Stimulated activated CD8-positive, alpha-beta memory T cell treated with anti-CD3 and anti-CD28 coated beads, Interleukin-4, amount 100 ng/mL, for 1 hour (primary cell): ENCODE measurements at places on chromosomes 13 and 19.

DNA sequence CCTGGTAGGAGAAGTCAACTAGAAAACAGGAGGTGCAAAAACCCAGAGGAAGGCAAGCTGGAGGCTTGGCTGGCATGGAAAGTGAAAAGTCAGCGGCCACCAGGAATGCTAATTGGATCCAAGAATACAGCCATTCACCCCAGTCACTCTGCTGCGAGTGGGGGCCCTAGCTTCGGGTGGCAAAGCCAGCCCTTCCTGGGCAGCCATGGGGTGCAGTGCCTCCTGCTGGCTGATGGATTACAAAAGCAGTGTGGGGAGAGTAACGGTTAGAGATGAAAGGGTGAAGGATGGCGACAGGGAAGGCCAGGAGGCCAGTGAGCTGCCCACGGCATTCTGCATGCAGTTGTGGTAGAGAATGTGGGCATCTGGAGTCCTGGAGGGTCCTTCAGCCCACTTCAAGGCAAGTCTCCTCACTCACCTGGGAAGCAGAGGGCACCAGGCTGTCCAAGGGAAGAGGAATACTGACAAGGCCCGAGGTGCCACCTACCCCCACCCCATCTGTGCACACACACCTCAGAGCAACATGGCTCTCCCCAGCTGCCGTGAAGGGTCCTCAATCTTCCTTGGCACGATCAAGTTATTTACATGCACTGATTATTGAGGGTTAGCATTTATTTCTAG, 20.3 kb upstream of the EPHX3 start:
- DNase-seq: no peak

DNA sequence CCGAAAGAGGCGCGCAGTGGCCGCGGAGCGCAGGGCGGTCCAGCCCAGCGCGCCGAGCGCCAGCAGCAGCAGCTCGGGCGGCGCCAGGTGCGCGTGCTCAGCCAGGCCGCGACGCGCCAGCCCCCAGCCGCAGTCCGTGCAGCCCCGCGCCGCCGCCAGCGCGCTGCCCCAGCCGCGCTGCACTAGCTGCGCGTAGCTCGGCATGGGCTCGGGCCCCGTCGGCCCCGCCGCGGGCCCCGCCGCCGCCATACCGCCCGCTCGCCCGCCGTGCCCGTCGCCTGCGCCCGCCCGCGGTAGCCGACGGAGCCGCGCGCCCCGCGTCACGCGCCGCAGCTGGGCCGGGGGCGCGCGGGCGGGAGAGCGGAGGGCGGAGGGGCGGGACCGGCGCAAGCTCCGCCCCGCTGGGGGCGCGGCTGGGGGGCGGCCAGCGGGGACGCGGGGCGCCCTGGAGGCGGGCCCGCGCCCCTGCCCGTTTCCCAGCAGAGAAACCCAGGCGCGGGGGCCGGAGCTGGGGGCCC, at the start of gene CERS1:
Gene CERS1 (minus strand): TSS at position 335 of the 518 bp plus-strand sequence. CDS start 86 bp downstream, at position 249.
- DNase-seq: no peak

DNA sequence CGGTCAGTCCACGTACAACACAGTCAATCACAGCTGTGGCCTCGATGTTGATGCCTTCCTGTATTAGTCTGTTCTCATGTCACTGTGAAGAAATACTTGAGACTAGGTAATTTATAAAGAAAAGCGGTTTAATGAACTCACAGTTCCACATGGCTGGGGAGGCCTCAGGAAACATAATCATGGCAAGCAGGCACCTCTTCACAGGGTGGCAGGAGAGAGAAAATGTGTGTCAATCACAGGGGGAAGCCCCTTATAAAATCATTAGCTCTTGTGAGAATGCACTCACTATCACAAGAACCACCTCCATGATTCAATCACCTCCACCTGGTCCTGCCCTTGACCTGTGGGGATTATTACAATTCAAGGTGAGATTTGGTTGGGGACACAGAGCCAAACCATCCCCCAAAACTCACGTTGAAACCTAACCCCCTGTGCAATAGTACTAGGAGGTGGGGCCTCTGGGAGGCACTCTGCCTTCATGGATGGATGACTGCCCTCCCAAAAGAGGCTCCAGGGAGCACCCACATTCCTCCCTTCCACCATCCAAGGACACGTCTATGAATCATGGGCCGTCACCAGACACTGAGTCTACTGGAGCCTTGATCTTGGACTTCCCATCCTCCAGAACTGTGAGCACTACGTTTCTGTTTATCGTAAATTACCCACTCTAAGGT, 2.3 kb upstream of the PROZ start:
- no peak for DNase-seq

- no peak for DNase-seq
Measured at GRCh38 chr13:47142105-47142504, 245.3 kb upstream of the HTR2A start.

GRCh38 chr13:40648841-40649240, 17.6 kb downstream of the FOXO1 start:
- no peak for DNase-seq

GRCh38 chr13:44764302-44764692, 188.2 kb upstream of the TSC22D1 start:
- no peak for DNase-seq

DNA sequence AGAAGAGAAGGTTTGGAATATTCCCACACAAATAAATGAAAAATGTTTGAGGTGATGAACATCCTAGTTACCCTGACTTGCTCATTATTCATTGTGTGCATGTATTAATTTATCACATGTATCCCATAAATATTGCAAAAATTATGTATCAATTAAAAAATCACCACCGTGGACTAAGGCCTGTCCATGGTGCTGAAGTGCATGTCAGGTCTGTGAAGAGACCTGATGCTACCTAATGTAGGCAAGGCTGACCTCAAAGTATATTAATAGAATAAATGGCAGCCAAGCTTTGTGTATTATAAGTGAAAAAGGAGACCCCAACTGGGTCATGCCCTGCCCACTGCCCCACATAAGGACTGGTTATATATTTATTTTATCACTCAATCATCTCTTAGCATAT, 34.4 kb upstream of the ZNF835 start:
- DNase-seq: no peak
